ENCODE measurements at places on chromosomes 2 and 18. TPM values are rescaled to one million over a fixed set of nuclear protein-coding genes. Genes with fewer than 3 reads are reported as not detected.

The UGT1A6 gene
- not detected for total RNA-seq

The HAAO gene
- total RNA-seq = 14.8 TPM

The RNF144A gene
- 22.6 TPM for total RNA-seq

The INPP4A gene
- 13.0 TPM for total RNA-seq

The LHCGR gene
- 0.44 TPM for total RNA-seq

The IGFBP2 gene
- total RNA-seq = 172 TPM

The PLA2R1 gene
- 3.8 TPM for total RNA-seq

The TMEM169 gene
- 2.8 TPM for total RNA-seq

The PDCD1 gene
- total RNA-seq = 0.04 TPM

The ZNF396 gene
- 1.3 TPM for total RNA-seq

The SOWAHC gene
- 5.4 TPM for total RNA-seq

The UGT1A7 gene
- not detected for total RNA-seq

The ITGAV gene
- 47.1 TPM for total RNA-seq

The MBOAT2 gene
- 59.9 TPM for total RNA-seq

The AMER3 gene
- 0.09 TPM for total RNA-seq

The REEP1 gene
- total RNA-seq = 48.0 TPM

The ZNF532 gene
- 46.2 TPM for total RNA-seq

Measured in muscle of leg (tissue), 16 donors.